ENCODE measurements at places on chromosomes 2 and 18. TPM values are rescaled to one million over a fixed set of nuclear protein-coding genes. Genes with fewer than 3 reads are reported as not detected.

Gene GPR35
- total RNA-seq = 2.9 TPM

Gene IL1F10
- total RNA-seq = not detected

Gene GCKR
- total RNA-seq = not detected

Gene ACMSD
- not detected for total RNA-seq

Gene FAM124B
- total RNA-seq = not detected

DNA sequence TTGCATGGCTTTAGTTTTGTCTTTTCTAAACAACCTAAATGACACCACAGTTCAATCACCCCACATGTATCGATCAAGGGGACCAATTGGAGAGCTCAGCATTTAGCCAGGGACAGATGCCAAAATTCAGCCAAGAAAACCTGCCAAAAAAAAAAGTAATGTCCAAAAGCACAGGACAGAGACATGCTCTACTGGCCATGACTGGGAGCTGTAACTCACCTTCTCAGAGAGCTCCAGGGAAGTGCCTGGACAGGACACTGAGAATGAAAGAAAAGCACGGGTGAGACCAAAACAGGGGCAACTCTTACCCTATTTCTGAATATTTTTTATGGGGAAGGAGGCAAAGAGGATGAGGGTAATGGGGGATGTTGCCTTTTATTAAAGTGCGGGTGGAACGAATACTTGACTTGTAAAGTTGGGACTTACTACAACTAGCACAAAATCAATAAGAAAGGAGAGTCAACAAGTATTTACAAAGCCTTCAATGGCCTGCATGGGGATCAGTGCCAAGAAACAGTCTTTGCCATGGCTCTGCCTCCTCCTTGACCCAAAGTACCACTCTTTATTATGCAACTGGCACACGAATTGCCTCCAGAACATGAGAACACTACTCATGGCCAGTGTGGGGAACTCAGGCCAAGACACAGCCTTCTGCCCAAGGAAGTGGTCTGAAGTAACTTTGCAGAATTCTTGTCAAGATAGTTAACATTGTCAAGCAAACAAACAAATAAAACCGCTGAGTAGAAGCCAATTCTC, 72.9 kb upstream of the HK2 start:
- peaks cover 9% of the 10 kb centered on the region for H3K4me1 ChIP-seq
- no peak for DNase-seq
- no peak overlapping the region for H3K27ac ChIP-seq
- H3K36me3 ChIP-seq = no peaks in the 10 kb centered on the region
- no peak overlapping the region for H3K4me3 ChIP-seq

DNA sequence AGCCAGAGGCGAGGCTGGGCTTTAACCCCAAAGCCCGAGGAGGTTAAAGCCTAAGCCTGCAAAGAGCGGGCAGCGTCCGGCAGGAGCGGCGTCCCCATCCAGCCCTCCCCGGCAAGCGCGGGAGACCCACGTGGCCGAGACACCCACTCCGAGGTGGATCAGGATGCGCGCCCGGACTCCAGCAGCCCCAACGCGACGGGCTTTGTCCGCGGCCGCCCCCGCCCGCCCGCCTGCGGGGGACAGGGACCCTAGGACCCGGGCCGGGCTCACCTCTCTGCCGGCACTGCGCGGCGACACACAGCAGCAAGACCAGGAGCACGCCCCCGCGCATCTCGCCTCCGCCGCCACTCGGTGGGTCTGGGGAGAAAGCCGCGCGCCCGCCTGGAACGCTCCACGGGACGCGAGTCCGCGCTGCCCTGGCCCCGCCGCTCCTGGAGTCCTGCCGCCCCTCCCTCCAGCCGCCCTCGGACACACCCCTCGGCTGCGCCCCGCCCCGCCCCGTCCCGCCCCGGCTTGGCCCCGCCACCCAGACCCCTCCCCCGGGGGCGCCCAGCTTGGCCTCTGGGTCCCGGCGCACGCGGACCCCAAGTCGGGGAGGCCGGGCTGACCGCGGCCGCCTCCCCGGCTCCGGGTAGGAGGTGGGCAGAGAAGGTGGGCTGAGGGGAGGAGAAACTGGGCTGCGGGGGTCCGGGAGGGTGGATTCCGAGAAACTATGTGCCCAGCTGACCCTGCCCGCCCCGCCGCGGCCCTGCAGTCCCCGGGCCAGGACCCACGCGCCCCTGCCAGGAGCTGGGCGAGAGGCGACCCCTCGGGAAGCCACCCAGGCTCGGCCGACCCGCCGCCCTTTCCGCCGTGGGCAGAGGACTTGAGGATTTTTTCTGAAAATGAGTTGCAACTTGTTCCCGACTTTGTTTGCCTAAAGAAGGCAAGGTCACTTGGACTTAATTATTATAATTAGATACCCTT, at the start of gene LAMA1:
Gene LAMA1 (minus strand): TSS at position 408 of the 966 bp plus-strand sequence. CDS start 77 bp downstream, at position 331.
- no peak within 1 kb of the TSS for H3K27ac ChIP-seq
- H3K36me3 ChIP-seq = no peaks in the 10 kb centered on the region
- DNase-seq = no peak
- no peaks in the 10 kb centered on the region for H3K27me3 ChIP-seq
- H3K4me3 ChIP-seq = no peak within 1 kb of the TSS
- H3K4me1 ChIP-seq = no peaks in the 10 kb centered on the region

DNA sequence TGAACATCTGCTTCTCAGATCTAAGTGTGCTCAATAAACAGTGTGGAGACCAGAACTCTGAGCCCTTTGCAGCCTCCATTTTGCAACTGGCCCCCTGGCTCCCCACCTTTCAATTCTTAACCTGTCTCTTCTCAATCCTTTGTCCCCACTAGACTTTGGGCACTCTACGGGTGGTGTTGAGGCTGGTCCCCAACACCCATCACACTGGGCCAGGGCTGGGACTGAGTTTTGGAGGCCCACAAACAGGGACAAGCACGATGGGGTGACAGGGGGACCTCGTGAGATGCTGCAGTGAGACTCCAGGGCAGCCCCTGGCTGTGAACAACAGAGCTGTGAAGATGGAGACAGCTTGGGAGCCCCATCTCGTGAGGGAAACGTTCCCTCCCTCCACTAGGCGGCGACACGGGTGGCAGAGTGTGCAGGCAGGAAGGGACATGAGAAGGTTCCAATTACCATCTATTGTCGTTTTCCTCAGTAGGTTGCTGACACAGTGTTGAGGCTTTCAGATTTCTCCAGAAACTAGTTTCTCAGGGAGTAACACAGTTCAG, 1.2 kb downstream of the ANKMY1 start:
- peak; percentile 88 for DNase-seq
- no peaks in the 10 kb centered on the region for H3K27me3 ChIP-seq
- peak overlapping the region; percentile 55 for H3K4me3 ChIP-seq
- no peak overlapping the region for H3K27ac ChIP-seq
- peaks cover 14% of the 10 kb centered on the region for H3K36me3 ChIP-seq

- peak; percentile 89 for DNase-seq
- peak overlapping the region; percentile 1 for H3K4me3 ChIP-seq
- no peaks in the 10 kb centered on the region for H3K27me3 ChIP-seq
- H3K4me1 ChIP-seq = peaks cover 39% of the 10 kb centered on the region
These were observed 19.7 kb downstream of the CLUL1 start for GRCh38 chr18:616380-616995.

DNA sequence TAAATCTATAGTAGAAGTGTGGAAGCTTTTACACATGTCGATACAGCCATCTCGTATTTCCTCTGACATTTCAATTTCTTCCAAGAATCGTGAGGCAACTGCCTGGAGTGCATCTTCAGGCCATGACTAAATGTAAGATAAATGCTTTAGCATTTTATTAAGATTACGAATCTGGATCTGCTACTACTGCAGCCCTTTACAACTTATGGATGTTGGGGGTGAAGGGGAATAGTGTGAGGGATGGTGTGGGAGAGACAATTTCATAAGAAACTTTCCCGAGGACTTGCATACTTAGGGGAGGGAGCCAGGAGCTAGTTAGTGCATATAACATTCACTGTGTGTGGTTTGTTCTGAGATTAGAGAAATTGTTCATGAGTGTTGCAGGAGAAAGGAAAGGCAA, 204.8 kb downstream of the SLC39A10 start:
- H3K4me1 ChIP-seq = peaks cover 22% of the 10 kb centered on the region
- no peak for DNase-seq
- H3K4me3 ChIP-seq = no peak overlapping the region
- no peak overlapping the region for H3K27ac ChIP-seq

- H3K27me3 ChIP-seq = no peaks in the 10 kb centered on the region
- no peak overlapping the region for H3K4me3 ChIP-seq
- H3K27ac ChIP-seq = no peak overlapping the region
- no peak for DNase-seq
These were observed 25.4 kb downstream of the HDAC4 start for GRCh38 chr2:239375278-239376061.

- H3K36me3 ChIP-seq = no peaks in the 10 kb centered on the region
- H3K27ac ChIP-seq = no peak overlapping the region
- no peaks in the 10 kb centered on the region for H3K27me3 ChIP-seq
- H3K4me1 ChIP-seq = no peaks in the 10 kb centered on the region
- H3K4me3 ChIP-seq = no peak overlapping the region
These were observed 58.8 kb upstream of the SLC38A11 start for GRCh38 chr2:165013944-165014619.

- H3K27me3 ChIP-seq = no peaks in the 10 kb centered on the region
- DNase-seq = no peak
- H3K4me1 ChIP-seq = no peaks in the 10 kb centered on the region
These were observed 43.6 kb upstream of the TCF7L1 start for GRCh38 chr2:85089585-85089984.

- no peak overlapping the region for H3K4me3 ChIP-seq
- DNase-seq = no peak
- no peaks in the 10 kb centered on the region for H3K4me1 ChIP-seq
- H3K27ac ChIP-seq = no peak overlapping the region
- no peaks in the 10 kb centered on the region for H3K36me3 ChIP-seq
- H3K27me3 ChIP-seq = no peaks in the 10 kb centered on the region
These were observed 10.2 kb upstream of the GPC1 start for GRCh38 chr2:240425236-240425615.

DNA sequence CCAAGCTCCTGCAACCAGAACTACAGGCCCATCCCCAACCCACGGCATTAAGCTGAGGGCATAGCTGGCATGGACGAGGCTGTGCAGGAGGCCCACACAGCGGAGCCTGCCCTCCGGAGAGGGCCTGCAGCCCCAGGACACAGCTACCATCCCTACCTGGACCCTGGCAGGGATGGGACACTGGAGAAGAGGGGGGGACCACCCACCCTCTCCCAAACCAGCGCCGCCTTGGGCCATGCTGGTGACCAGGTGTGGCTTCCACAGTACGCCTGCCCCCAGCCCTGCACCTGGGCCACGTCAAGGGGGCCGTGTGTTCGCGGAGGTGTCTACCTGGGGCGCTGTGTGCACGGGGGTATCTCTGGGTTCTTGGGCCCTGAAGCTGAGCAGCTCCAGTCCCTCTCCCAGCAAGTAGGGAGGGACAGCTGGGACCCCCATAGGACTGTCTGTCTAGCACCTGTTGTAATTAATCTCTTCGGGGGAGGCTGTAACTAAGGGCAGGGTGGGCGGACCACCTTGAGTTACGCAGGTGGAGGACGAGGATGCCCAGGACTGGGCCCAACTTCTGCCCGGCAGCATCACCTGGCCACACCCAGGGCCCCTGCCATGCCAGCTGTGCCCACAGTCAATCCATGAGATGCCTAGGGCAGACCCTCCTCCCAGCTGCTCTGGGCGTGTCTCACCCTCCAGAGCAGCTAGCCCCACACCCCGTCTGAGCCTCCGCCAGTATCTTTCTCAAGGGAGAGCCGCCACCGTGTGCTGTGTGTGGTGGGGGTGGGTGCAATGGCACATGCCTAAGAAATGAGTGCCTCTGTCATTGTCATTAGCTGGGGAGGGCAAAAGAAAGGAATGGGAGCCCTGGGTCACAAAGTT, 18.3 kb downstream of the HS6ST1 start:
- no peak overlapping the region for H3K4me3 ChIP-seq
- no peak for DNase-seq
- H3K27ac ChIP-seq = no peak overlapping the region
- H3K27me3 ChIP-seq = no peaks in the 10 kb centered on the region
- H3K4me1 ChIP-seq = peaks cover 9% of the 10 kb centered on the region
- H3K36me3 ChIP-seq = no peaks in the 10 kb centered on the region

Measured in A673 (cell line).